Activated CD4-positive, alpha-beta T cell treated with anti-CD3 and anti-CD28 coated beads for 24 hours (primary cell): ENCODE measurements at places on chromosomes 5 and 9.

- DNase-seq: no peak
These were observed 58.8 kb downstream of the SNX30 start for GRCh38 chr9:112809351-112809848.

GRCh38 chr5:127216898-127217675 is 73.5 kb upstream of the MEGF10 start:
- no peak for DNase-seq

- no peak for DNase-seq
These were observed 16.0 kb upstream of the ACOT12 start for GRCh38 chr5:81409896-81410295.

GRCh38 chr5:60538426-60538825 is 161.5 kb downstream of the DEPDC1B start:
- DNase-seq: no peak

- DNase-seq: no peak
These were observed 16.5 kb downstream of the HSDL2 start for GRCh38 chr9:112396416-112396815.

- no peak for DNase-seq
These were observed 304.4 kb upstream of the IRX4 start for GRCh38 chr5:2187156-2187555.

- DNase-seq: no peak
These were observed 84.9 kb downstream of the RGS3 start for GRCh38 chr9:113548221-113549041.

GRCh38 chr5:82183828-82184227 is 94.3 kb downstream of the RPS23 start:
- no peak for DNase-seq

DNA sequence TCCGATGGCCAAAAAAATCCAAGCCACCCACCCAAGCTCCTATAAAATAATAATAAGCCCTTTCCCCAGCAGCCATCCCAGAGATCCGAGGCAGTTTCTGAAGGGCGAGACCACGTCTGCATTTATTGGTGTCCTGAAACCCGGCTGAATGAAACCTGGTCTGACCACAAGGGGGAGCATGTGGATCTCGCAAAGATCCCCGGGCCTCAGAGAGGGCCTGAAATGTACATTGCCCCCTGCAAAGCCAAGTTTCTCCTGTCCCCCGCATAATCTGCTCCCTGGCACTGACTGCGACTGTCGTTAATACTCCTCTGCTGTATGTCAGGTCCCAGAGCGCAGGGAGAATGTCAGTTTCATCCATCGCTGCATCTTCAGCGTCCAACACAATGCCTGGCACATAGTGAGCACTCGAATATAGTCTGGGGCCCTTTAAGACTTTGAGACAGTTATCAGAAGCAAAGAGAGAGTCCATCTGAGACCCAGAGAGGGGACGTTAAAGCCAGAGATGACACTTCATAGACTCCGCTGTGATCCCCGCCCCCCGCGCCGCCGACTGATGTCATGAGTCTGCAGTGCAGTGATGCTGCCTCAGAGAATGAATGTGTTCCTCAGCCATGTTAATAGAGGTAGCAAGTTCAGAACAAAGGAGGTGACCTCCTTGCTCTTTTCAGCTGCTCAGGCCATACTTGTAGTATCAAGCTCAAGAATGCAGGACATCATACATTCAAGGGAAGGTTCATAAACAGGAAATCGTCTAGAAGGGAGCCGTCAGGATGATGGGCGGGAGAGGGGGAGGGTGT is 74.5 kb upstream of the BARHL1 start:
- peak; percentile 61 for DNase-seq

DNA sequence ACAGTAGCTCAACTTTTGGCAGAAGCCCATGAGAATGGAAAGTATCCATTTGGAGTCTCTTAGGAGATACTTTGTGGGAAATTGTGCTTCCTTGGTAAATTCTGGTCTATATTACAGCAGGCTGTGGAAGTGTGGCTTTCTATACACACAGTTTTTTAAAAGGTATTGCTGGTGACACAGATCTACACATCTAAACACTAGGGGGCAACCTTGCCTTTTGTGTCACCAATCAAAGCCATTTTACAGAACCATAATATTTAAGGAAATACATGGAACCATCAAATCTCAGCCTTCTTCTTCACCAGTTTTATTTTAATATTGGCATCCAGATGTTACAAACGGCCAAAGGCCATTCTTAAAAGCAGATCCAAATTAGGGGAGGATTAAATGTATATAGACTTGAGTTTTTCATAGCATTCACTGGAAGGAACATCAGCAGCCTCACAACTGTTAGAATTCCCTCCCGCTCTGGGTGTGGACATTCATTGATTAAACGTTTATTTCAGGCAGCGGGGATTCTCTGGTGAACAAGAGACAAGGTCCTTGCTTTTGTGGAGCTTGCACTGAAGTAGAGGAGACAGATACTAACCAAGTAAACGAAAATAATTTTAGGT is 132.4 kb upstream of the EPB41L4A start:
- peak; percentile 18 for DNase-seq

DNA sequence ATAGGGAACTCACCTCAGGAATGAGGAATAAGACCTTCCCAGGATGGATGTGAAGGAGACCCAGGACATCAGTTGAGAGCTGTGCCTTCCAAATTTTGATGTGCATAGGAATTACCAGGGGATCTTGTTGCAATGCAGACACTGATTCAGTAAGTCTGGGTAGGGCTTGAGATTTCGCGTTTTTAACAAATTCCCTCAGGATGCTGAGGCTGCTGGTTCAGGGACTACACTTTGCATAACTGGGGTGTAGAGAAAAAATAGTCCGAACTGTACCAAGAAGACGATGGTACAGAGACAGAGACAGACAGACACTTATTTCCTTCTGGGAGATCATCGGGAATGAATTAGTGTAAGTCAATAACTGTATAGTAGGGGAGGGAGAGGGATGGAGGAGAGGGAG is 82.3 kb upstream of the FREM1 start:
- no peak for DNase-seq

DNA sequence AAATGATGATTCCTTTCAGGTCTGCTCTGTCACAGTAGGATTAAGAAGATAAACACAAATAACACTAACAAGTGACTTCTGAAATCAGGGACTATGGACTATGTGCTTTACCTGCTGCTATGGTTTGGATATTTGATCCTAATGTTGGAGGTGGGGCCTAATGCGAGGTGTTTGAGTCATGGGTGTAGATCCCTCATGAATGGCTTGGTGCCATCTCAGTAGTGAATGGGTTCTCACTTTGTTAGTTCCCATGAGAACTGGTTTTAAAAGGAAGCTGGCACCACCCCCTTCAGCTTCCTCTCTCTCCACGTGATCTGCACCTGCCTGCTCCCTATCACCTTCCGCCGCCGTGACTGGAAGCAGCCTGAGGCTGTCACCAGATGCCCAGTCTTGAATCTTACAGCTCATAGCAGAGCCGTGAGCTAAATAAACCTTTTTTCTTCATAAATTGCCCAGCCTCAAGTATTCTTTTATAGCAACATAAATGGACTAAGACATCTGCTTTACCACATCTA is 3.3 kb downstream of the PPIC start:
- DNase-seq: no peak

- no peak for DNase-seq
These were observed 25.1 kb upstream of the EEIG1 start for GRCh38 chr9:128005923-128006322.

DNA sequence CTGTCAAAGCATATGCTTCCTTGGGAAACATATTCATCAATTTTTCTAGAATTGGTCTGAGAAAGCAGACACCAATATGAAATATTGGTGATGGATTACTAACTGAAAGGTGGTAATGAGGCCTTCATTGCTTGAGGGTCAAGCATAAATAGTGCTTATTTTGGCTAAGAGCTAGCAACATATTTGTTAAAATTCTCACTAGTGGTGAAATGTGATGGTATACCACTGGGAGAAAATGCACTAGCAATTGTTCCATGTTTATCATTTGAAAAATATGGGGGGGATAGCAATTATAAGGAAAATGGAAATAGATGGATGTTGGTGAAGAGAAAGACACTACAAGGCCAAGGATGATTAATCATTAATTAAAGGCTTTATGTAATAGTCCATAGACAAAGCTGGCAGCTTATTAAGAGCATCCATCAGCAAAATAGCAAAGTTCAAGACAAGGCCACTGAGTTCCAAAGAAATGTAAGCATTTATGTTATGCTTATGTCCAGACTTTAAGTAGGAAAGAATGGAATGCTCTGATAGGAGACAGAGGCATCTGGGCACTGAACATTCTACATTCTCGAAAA is 253.7 kb upstream of the PRDM9 start:
- no peak for DNase-seq

DNA sequence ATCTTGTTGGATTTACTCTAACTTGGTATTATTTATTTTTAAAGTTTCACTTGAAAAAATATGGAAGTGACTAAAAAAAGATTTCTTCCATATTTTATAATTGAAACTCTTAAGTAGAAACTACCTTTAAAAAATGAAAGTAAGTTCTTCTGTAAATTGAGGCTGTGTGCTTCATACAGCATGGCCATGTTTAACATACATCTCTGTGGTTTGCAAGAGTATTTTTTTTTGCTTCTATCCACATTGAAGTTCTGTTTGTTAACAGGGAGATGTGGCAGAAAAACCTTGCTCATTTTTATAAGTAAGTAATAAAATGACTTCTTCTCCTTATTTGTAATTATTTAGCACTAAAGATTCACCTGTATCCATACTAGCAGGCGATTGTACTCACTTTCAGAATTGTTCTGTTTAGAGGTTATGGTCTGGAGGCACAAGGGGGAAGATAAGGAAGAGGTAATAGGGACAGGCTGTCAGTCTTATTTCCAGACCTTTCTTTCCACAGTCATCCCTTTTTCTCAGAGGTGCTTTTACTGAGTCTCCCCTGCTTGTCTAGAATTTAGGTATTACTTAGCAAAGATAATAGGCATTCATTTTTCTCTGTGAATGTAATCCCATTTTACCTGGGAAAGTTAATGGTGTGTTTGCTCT is 16.0 kb downstream of the FYB1 start:
- no peak for DNase-seq

GRCh38 chr9:93057703-93058354 is 672 bp upstream of the SUSD3 start:
- no peak for DNase-seq

GRCh38 chr5:158032246-158032645 is 173.3 kb upstream of the CLINT1 start:
- DNase-seq: no peak

DNA sequence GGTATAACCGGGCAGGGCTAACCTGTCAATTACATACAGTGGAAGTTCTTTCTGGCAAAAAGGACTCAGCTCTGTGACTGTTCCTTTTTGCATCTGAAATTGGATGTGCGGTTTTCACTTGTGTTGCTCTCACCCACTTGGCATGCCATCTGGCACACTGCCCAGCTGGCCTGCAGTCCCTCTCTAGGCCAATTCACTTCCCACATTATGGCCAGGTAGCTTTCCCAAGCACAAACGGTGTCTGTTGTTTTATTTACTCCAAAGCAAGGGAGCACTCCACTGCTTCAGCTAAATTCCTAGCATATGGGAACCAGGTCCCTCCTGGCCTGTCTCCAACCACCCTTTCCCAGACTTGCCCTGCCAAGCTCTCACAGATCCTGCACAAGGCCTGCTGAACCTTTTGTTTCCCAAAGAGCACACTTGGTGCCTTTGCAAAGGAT is 132.5 kb downstream of the SEMA6A start:
- DNase-seq: no peak

- DNase-seq: no peak
These were observed 541.4 kb downstream of the KCTD16 start for GRCh38 chr5:144712090-144712489.

DNA sequence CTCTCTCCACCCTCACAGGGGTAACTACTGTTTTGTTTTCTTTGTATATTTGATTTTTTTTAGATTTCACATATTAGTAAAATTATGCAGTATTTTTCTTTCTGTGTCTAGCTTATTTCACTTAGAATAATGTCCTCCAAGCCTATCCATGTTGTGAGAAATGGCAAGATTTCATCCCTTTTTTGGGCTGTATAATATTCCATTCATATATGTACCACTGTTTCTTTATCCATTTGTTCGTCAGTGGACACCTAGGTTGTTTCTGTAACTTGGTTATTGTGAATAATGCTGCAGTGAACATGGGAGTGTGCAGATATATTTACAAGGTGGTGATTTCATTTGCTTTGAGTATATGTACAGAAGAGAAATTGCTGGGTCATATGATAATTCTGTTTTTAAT is 144.0 kb upstream of the CHD1 start:
- no peak for DNase-seq

DNA sequence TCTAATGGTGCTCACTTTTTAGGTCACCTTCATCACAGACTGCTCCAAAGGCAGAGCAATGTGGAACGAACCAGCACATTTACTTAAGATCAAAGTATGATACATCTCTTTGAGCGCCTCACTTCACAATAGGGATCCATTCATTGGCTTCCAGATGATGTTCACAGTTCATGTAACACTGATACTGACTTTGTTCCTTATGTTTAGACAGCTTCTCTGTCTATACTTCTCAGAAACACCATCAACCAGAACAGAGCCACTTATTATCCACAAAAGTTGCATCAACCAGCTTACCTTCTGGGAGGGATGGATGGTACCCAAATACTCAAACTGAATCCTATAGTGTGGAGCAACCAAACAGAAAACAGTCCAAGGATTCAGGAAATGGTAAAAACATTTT is 4.6 kb downstream of the PTAR1 start:
- DNase-seq: no peak
